ENCODE measurements at places on chromosomes 12 and 14. TPM values are rescaled to one million over a fixed set of nuclear protein-coding genes. Genes with fewer than 3 reads are reported as not detected.

Gene RPL6
- total RNA-seq = 1,297 TPM

Gene SYCP3
- total RNA-seq = not detected

Gene KCNA1
- not detected for total RNA-seq

Gene BEGAIN
- total RNA-seq = not detected

Gene CACNA1C
- total RNA-seq = 17.0 TPM

Gene OTOGL
- total RNA-seq = 0.50 TPM

Gene GPR132
- total RNA-seq = not detected

Gene DLGAP5
- total RNA-seq = 67.7 TPM

Gene DDN
- not detected for total RNA-seq
